KG1 (cell line): ENCODE measurements at places on chromosomes 6 and 20.
A peak's percentile ranks its signal among the peaks of the same experiment; 100 is the strongest.

- DNase-seq: no peak
Measured at GRCh38 chr20:37242503-37242902, 19.1 kb downstream of the GHRH start.

GRCh38 chr6:31652925-31653724 is 664 bp upstream of the BAG6 start:
- DNase-seq: no peak

DNA sequence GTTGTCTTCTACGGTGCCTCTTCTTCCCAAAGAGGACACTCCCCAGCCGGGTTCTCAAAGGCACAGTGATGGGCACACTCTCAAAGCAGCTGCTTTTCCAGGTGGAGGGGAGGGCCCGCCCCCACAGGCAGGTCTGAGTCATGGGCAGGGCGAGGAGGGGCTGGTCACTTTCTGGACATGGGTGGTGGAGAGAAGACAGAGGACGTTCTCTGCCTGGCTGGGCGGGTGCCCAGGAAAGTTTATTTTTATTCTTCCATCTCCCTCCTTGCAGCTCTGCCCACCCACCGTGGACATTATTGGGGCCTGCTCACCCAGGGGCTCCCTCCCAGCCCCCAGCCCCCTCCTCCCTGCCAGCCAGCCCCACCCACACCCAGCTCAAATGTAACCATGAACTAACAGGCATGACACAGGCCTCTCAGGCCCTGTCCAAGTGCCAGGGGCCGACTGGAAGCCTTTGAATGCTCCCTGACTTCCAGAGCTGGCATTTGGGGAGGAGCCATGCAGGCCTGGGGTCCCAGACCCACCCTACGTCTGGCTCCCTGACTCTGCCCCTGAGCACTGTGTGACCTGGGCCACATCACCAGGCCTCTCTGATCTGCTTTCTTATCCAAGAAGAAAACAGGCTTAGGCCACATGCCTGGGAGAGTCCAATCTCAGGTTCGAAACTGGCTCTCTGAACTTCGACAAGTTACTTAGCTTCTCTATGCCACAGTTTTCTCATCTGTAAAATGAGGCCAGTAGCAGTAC is 8.0 kb downstream of the TGM2 start:
- no peak for DNase-seq

- no peak for DNase-seq
Measured at GRCh38 chr20:8489094-8489883, 357.2 kb downstream of the PLCB1 start.

DNA sequence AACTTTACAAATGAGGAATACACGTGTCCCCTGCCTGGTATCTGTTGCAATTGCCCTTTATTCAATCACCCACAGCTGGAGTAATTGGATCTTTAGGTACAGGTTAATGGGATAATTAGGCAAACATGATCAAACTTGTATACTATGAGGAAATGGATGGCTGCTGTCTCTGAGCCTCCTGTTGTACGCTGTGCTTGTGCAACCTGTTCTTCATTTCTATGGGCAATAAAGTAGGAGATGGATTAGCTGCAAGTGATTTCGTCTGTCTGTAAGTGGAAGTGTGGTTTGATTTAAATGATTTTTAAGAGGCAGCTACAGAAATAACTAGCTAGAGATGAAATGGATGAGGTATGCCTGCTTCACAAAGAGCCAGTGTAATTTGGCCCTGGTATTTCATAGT is 474.1 kb downstream of the RNF144B start:
- no peak for DNase-seq

GRCh38 chr6:93562582-93562981 is 143.2 kb upstream of the EPHA7 start:
- no peak for DNase-seq

DNA sequence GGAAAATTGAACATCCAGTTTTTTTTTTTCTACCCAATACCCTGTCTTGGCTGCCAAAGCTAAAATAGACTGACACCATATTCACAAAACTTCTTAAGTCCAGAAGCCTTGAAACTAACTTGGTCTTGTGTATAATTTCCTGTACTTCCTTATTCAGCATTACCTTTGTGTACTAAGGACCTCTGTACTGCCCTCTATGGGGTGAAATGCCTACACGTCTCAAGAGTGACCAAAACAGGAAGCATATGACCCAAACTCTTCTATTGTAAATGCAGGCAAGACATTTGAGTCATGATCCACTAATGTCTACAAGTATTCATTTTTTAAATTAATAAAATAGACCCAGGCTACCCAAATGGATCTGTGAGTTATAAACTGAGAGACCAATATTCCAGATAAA is 50.4 kb downstream of the HMGCLL1 start:
- no peak for DNase-seq

DNA sequence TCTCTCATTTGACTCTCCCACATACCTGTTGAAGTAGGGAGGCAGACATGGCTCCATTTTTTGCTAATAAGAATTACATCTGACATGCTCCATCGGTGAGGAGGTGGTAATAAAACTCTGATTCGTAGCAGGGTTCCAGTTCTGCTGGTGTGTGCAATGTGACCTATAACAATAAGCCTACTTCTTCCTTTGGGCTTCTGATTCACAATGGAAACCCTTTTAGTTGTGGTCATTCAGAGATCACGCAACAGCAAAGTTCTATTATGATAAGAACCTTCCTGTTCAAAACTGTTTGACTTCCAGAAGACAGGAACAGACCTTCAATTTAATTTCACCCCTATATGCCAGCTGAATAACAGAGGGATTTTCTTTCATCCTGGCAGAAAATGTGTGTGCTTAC is 31.4 kb upstream of the GSTA4 start:
- DNase-seq: no peak

GRCh38 chr6:47182291-47182957 is 127.3 kb downstream of the TNFRSF21 start:
- no peak for DNase-seq

- DNase-seq: no peak
Measured at GRCh38 chr6:158560836-158561320, 987 bp downstream of the TMEM181 start.

DNA sequence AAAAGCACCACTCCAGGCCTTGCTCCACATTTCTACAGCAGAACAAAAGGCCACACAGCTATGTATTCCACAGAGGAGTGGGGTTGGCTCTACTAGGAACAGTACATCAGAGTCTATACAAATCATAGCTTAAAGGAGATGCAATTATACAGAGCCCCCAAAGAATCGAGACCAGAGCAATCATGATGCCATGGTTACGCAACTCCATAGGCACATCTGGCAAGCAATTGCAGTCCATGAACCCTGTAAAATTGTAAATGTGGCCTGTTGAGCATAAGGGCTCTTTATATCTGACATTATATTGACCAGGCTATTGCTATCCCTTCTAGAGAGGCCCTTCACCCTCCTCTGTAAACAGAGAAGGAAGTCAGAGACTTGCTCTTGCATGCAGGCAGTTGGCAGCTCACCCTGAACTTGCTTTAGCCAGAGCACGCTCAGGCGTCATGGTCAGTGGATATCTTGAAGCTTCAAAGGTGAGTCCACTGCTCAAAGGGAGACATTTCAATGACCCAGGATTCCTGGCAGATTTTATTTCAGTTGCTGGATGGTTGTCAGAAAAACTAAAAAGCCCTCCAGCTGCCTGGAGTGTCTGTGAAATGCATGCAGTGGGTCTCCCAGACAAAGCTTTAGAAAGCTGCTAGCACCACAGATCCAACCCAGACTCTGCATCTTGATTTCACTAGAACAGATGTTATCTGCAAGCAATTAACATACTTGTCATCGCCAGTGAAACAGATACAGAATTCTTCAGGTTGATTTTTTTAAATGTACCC is 357.2 kb downstream of the CENPW start:
- DNase-seq: no peak

DNA sequence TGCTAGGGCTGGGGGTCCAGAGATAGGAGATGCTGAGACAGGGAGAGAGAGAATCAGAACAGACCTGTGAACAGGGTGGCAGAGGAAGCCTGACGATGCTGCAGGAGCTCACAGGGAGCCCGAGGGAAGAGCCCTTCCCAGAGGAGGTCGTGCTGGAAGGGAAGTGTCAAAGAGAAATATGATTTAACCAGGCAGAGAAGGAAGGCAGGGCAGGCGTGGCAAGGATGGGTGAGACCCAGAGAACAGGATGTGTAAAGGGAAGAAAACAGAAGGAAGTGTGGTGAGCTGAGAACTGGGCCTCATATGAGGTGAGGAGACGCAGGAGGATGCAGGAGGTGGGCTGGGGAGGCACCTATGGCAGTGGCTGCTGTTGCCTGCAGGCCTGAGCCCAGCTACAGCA is 105.6 kb downstream of the ZDHHC14 start:
- no peak for DNase-seq

DNA sequence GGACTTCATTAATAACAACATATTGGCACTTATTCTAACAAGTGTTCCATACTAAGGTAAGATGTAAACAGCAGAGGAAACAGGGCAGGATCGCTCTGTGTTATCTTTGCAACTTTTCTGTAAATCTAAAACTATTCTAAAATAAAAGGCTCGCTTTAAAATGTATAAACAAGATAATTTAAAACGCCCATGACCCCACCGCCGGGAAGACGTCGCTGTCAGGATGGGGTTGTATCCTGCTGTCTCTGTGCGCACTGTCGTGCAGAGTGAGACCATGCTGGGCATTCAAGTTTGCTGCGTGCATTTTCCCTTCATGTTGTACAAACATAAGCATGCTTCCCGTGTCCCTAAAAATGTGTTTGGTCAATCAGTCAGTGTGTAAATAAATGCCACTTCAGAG is 255.7 kb downstream of the CDH4 start:
- DNase-seq: no peak

- no peak for DNase-seq
Measured at GRCh38 chr20:30812739-30813411, 444.6 kb upstream of the DEFB115 start.

DNA sequence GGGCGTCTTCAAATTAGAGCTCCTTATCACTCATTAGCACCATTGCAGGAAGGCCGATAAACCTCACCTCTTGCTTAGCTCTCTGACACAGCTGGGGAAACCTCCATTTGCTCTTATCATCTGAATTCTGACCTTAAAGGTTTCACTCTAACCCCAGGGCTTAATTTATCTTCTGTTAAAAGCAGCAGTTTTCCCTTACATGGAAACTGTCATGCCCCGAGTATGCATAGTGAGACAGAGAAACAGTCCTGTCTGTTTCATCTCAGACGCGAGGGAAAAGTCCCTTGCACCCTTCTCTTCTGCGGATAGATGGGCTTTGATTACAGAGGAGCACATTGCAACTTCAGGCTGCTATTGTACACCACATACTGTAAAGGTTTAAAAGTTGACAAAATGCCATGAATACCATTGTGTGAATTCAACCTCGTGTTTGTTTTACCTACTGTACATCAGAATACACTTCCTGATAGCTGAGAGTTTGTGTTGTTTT is 191.5 kb upstream of the BMP2 start:
- DNase-seq: no peak

GRCh38 chr20:34708621-34709043 is 4.5 kb downstream of the TP53INP2 start:
- DNase-seq: no peak

- peak; percentile 30 for DNase-seq
Measured at GRCh38 chr6:142942805-142943227, 2.2 kb downstream of the HIVEP2 start.

DNA sequence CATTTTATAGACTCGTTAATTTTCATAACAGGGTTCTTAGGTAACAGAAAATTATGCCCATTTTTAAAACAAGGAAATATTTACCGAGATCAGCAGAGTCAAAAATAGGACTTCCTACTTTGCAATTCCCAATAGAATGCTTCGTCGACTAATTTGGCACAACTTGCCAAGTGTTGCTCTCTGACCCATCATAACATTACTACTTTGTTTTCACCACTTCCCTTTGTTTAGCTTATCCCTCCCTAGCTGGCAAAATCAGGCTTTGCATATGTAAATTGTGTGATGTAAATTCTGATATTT is 914 bp upstream of the RANBP9 start:
- no peak for DNase-seq

- peak; percentile 21 for DNase-seq
Measured at GRCh38 chr6:125746019-125746414, 3.4 kb upstream of the HEY2 start.
